Stimulated activated CD8-positive, alpha-beta memory T cell treated with anti-CD3 and anti-CD28 coated beads, Interleukin-2, amount 100 ng/mL, for 1 hour (primary cell): ENCODE measurements at places on chromosomes 7 and 10.

DNA sequence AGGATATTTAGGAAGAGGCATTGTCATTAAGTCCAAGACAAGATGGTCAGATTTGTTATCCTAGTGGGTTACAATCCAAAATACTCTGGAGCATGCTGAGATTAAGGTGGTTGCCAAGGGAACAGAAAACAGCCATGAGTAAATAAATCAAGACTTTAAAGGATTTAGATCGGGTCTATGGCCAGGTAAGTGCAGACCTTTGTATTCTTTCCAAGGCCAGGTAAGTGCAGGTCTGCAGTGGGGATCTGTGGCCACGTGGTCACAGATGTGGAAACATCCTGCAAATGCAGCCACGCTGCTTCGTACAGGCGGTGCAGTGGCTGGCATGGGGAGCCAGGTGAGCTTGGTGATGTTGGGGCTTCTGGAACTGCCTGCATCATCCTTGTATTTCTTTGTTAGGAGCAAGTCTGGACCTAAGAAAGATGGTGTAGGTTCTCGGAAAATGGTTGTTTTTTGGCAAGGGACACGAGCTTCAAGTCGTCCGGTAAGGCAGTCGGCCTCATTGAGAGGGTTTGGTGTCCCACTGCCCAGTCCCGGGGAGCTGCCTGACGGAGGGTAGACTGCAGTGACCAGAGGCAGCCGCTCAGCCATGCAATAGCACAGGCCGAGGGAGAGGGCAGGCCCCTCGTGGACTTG, 21.8 kb downstream of the ZNF775 start:
- no peak for DNase-seq

- DNase-seq: no peak
Measured at GRCh38 chr10:104577861-104578521, 63.1 kb upstream of the SORCS3 start.

GRCh38 chr10:30647089-30647488, 17.5 kb upstream of the LYZL2 start:
- DNase-seq: no peak

- no peak for DNase-seq
Measured at GRCh38 chr7:147796581-147796980, 794.0 kb upstream of the C7orf33 start.

DNA sequence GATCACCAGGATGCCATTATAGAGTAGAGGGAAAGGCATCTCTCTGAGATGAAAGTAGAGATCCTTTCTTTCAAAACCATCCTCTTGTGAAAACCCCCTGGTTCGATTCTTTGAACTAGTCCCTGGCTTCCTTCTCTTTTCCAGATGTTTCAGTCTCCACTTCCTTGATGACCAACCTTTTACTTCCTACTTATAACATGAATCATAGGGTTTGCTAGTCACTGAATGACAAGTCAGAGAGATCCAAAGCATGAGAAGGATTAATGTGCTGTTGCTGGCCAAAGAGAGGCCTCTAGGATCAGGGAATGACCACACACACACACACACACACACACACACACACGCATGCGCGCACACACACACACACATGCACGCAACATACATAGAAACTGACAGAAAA, 161.1 kb upstream of the FRMD4A start:
- DNase-seq: no peak

DNA sequence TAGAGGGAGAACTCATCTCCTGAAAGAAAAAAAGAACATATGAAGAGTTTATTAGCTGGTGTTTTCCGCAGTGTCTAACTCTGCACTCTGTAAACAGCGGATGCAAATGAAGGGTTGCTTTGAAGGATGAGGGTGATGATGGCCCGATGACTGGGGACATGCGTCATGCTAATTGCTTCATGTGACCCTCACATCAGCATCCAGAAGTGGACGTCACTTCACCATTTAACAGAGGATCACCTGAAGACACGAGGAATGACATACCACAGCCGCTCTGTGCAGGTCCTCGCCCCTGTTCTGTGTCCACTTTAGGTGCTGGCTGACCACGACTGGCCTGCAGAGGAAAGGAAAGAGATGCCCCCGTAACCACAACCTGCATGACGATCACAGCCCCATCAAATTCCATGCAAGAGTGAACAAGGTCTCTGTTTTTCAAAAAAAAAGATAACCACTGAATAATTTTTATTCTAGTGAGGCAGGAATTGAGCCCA, 82.9 kb downstream of the KLF6 start:
- no peak for DNase-seq

GRCh38 chr7:55794527-55794926, 68.0 kb downstream of the SEPTIN14 start:
- no peak for DNase-seq

DNA sequence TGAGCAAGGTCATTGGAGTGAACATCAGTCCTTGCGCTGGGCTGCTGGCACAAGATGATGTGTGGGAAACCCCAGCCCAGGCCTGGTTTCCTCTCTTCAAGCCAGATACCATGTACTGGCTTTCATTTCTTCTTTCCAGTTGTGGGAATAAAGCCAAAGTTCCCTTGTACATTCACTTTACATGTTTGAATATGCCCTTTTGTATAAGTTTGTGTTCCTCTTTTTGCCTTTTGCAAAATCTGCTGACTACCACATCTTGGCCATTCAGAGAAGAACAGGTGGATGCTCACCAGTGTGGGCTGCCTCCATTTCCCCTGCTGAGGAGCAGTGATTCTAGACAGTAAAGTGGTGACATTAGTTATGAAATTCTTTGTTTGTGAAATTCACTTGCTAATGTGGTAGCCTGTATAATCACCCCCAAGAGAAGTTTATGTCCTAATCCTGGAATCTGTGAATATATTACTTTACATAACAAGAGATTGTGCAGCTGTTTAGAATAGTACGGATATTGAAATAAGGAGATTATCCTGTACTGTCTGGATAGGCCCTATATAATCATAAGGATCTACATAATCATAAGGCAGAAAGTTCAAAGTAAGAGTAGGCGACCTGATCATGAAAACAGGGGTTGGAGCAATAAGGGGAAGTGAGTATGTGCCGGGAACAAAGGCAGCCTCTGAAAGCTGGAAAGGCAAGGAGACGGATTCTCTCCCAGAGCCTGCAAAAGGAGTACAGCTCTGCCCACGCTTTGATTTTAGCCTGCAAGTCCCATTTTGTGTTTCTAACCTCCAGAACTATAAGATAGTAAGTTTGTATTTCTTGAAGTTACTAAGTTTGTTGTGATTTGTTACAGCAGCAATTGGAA, 18.8 kb upstream of the AOAH start:
- no peak for DNase-seq

- no peak for DNase-seq
Measured at GRCh38 chr7:42833411-42833810, 78.5 kb downstream of the C7orf25 start.

- no peak for DNase-seq
Measured at GRCh38 chr7:36275735-36276284, 113.9 kb upstream of the ANLN start.

DNA sequence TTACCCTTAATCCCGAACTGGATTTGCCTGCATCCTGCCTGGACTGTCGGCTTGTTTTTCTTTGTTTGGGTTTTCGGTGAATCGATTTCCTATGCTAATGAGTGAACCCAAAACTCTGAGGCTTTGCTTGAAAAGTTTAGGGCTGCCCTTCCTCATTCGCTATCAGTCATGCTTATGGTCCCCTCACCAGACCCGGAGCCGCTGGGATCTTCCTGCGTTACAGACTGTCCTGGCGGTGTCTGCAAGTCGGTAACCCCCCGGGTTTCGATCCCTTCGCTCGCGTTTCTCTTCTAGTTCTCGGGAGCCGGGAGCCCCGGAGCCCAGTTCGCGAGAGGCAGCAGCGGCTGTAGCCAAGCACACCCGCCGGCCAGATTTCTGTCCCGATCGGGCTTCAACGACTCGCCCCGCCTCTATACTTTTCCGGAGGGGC, 2.2 kb downstream of the EMX2 start:
- DNase-seq: no peak

- DNase-seq: no peak
Measured at GRCh38 chr7:69843653-69844052, 245.4 kb downstream of the AUTS2 start.

GRCh38 chr10:86658751-86659150, 4.4 kb downstream of the OPN4 start:
- DNase-seq: no peak

GRCh38 chr10:130179640-130180039, 43.4 kb downstream of the GLRX3 start:
- no peak for DNase-seq

- no peak for DNase-seq
Measured at GRCh38 chr7:20557116-20557515, 58.4 kb upstream of the ABCB5 start.

DNA sequence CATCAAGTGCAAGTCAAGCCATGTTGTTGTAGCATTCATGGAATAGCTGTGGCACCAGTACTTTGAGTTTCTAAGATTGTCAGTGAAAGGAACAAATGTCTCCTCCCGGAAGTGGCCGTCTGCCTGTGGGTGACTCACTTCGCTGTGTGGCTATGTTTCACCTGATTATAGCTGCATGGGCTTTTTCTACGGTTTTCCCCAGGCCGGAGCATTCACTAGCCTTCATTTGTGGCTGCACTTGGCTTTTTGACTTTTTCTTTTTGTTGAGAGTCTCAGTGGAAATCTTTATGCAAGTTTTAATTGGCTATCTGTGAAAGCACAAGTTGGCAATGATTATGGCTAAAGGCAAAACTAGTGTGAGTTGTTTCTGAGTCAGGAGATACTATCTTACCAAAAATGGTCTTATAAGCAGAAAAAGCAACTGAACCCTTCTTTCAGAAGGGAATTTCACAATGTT, 35.0 kb downstream of the SRI start:
- no peak for DNase-seq

- DNase-seq: no peak
Measured at GRCh38 chr7:129146237-129146979, 1.9 kb downstream of the TSPAN33 start.

- no peak for DNase-seq
Measured at GRCh38 chr10:49008505-49009198, 69.0 kb upstream of the LRRC18 start.

DNA sequence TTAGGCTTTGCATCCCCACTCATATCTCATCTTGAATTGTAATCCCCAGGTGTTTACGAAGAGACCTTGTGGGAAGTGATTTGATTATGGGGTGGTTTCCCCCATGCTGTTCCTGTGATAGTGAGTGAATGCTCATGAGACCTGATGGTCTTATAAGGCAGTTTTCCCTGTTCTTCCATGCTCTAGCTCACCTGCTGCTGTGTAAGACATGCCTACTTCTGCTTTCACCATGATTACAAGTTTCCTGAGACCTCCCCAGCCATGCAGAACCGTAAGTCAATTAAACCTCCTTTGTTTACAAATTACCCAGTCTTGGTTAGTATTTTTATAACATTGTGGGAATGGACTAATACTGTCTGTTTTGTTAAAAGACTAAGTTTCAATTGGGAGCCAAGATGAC, 35.3 kb upstream of the ZNF92 start:
- no peak for DNase-seq

- no peak for DNase-seq
Measured at GRCh38 chr7:47432671-47433563, 149.0 kb downstream of the TNS3 start.

DNA sequence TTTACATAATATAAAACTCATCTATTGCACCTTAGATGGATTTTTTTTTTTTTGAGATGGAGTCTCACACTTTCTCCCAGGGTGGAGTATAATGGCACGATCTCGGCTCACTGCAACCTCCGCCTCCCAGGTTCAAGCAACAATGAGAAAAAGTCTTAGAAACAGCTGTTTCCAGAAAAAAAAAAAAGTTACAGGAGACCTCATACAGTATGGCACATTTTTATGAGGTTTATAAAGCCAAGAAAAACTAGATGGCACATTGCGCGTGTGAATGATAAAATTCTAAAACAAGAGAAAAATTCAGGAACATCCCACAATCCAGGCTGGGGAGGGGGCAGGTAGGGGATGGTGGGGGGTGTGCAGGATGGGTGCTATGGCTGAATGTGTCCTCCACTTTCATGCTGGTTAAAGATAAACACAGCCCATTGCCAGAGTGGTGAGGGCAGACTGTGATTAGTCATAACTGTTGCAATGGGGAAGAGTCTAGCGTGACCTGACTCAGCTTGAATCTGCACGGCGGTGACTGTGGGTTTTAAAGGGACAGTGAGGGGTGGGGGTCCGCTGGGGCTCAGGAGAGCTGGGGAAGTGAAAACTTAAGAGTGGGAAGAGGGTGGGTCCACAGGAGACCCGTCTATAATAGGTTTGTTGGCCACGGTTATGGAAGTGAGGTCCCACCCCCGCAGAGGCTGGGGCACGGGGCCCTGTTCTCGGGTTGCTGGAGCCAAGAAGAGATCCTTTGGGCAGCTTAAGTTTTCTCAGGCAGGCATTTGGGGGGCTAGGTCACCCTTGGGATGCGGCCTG, 11.9 kb upstream of the LRRC27 start:
- no peak for DNase-seq

- DNase-seq: no peak
Measured at GRCh38 chr10:93074597-93075368, 1.1 kb downstream of the CYP26A1 start.

GRCh38 chr10:70584909-70585544, 17.5 kb downstream of the PRF1 start:
- DNase-seq: no peak

- DNase-seq: no peak
Measured at GRCh38 chr10:128040096-128040495, 86.1 kb downstream of the MKI67 start.

- DNase-seq: no peak
Measured at GRCh38 chr7:131673576-131673975, 117.1 kb upstream of the PODXL start.

- DNase-seq: no peak
Measured at GRCh38 chr7:48664241-48664640, 260.1 kb upstream of the CDC14C start.

GRCh38 chr7:101882005-101882421, 64.6 kb downstream of the CUX1 start:
- DNase-seq: no peak

DNA sequence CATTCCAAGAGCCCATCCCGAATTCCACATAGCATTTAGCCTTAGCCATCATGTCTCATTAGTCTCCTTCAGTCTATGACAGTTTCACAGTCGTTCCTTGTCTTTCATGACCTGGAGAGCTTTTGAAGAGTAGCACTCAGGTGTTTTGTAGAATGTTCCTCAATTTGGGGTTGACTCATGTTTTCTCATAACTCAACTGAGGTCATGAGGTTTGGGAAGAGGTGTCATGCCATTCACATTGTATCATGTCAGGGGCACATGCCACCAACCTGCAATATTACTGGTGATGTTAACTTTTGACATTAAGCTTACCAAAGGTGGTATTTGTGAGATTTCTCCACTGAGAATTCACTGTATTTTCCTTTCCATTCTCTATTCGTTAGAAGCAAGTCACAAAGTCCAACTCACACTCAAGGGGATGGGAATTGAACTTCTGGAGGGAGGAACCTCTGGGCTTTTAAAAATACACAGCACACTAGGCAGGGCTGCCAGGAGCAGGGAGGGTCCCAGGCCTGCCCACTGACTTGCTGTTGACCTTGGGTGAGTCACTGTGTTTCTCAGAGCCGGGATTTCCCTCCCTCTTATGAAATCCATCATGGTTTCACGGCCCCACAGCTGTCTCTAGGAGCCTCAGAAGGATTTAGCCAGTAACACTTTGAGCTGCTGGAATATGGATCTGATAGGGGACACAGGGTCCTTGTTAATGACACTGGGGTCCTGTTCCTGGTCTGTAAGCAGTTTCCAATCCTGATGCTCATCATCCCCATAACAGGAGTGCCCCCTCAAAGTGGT, 74.4 kb upstream of the TCF7L2 start:
- no peak for DNase-seq
